ENCODE measurements at places on chromosomes 6 and 20.

DNA sequence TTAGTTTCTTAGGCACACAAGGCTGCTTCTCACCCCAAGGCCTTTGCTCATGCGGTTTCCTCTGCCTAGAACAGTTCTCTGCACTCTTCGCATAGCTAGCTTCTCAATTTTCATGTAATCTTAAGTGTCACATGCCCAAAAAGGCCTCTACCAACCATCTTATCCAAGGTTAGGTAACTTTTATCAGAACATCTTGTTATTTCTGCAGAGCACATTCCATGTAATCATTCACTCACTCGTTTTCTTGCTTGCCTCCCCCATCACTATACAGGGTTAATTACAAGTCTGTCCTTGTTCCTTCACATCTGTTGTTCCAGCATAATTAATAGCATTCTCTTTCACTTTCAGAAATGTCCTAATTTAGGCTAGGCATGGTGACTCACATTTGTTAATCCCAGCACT, 53.8 kb downstream of the NCOA6 start:
- no peak for DNase-seq

DNA sequence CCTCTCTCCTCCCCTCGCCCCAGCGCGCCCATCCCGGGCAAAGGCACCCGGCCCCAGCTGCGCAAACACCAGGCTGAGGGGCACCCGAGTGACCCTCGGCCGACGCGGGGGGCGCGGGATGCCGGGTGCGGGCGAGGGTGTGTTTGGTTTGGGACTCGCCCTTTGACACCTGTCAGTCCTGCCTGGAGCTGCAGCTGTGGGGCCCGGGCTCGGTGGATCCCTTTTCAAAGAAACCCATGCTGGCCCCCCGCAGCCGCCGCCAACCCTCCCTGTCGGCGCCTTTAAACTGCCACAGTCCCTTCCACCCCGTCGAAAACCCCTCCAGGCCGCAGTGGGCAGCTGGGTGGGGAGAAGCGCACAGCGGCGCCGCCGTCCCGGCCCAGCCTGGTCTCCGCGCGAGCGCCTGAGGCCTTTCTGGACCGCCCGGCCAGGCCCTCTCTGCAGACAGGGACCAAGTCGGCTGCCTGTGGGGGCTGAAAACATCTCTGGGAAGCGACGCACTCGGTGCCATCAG, 5.5 kb downstream of the FOXQ1 start:
- no peak for DNase-seq

GRCh38 chr6:140052736-140053729, 678.6 kb upstream of the CITED2 start:
- DNase-seq, result no peak

DNA sequence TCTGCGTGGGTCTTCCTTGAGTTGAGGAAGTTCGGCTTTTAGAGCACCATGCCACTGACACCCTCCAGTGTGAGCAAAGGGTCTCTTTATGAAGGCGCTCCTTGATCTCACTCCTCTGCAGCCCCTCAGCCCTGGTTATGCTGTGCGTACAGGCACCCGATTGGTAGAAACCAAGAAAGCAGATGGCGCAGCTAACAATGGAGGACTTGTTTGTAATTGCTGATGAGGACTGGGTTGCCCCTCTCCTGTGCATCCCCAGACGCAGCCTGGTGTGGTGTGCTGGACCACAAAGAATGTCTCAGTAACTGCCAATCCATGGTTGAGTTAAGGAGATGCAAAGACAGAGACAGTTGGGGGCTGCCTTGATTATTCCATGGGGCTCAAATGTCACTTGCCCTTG, 30.2 kb downstream of the INSM1 start:
- DNase-seq, result no peak

DNA sequence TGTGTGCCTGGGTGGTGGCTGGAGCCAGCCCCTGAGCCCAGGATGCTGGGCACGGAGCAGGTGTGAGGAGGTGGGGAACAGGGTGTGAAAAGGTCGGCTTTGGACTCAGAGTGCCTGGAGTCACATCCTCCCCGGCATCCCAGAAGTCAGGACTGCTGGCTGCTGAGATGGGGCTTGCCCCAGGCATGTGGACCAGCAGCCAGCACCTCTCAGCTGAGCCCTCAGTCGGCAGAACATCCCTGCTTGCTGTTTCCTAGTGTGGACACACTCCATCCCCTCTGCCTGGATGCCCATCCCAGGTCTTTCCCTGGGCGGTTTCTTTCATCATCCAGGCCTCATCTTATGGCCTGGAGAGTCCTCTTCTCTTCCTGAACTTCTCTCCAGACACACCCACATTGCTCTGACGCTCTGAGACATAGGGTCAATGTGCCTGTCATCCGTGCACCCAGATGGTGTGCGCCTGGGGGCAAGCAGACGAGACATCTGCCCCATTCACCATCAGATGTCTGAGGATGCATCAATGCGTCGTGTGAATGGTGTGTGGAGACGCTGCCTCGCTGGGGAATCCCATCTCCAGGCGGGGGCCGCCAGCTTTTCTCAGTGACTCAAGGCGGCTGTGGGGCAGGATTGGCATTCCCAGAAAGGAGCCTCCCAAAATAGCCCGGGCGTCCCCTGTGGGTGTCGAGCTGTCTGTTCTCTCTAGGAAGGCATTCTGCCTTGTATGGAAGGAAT, 104.2 kb downstream of the SYCP2 start:
- no peak for DNase-seq

DNA sequence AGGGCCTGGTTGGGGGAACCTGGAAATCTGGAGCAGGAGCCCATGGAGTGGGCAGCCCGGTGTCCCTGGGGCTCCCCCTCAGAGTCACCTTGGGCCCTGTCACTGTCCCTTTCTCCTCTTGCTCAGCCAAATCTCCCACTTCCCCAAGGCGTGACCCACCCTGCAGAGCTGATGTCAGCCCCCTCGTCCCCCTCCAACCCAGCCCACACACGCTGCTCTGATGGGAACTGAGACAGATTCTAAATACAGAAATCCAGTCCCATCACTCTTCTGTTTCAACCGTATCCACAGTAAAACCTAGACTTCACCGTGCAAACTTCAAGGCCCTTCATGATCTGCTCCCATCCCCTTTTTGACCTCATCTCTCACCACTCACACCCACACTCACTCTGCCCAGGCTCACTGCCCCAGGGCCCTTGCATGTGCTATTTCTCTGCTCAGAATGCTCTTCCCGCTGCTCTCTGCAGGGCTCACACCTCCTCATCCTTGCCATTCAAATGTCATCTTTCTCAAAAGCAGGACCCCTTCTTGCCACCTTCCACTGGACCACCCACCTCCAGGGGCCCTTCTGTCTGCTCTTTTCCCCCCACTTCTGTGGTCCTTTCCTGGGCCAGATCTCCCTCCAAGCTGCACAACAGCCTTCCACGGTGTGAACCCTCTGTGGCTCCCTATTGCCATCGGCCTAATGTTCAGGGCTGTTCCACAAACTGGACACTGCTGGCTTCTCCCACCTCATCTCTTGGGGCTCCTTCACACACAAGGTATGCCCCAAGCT, 16.6 kb downstream of the TGM2 start:
- no peak for DNase-seq

DNA sequence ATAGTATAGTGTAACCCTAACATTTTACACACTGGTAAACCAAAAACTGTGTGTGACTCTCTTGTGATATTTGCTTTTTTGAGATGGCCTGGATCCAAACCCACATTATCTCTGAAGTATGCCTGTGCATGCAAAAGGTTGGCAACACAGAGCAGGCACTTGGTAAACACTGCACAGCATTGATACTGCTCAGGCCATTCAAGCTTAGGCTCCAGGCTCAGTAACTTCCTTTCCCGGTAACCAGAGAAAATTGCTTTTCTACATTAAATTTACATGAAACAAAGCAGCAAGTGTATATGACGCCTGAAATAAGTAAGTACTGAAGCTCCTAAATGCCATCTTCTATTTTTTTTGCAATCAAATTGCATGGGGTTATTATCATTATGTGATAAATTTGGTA, 205.7 kb downstream of the EPM2A start:
- no peak for DNase-seq

DNA sequence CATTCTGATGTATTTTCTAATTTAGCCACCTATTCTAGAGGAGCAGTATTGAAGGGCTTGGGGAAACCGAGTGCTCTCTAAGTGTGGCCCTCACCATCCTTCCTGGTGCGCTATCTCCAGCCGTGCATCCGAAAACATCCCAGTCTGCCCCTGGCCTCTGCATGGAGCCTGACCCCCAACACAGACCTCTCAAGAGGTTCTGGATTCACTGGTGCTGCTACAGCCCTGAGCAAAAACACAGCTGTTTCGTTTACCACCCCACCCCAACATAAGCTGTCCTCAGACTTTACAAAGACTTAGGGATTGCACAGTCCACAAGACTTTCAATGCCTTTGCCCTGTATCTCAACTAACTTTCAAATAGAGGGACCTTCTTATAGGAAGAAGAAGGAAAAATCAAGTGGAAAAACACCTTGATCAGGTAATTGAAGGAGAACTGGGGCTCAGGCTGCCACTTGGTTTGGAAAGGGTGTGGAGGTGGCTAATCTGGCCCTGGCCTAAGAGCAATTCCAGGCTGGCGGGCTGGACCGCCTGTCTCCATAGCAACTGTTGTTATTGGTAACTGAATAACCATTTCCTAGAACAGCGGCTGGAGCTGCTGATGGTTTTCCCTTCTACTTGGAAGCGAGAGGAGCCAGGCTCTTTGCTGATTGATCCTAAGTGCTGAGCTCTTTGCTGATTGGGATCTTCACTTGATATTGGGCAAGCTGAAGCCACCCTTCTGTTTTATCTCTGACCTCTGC, 90.2 kb upstream of the TOX2 start:
- DNase-seq, result no peak

All from effector memory CD4-positive, alpha-beta T cell (primary cell).